ENCODE measurements at places on chromosomes 12 and 14. TPM values are rescaled to one million over a fixed set of nuclear protein-coding genes. Genes with fewer than 3 reads are reported as not detected.

DNA sequence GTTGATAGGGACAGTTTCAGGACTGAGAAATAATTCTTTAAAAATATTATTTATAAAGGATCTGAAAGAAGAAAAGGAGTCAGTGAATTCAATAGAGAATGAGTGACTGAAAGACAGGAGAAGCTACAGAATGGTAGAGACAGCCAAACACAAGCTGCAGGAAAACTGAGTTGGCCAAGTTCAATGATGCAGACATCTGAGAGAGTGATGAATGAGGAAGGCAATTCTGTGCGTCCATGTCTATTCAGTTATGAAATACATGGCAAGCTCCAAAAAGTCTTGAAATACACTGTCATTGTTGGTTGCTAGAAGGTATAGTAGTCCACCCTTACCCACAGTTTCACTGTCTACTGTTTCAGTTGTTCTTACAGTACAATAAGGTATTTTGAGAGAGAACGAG, 6.8 kb downstream of the LRRC74A start:
- no peak for DNase-seq

GRCh38 chr12:21987755-21988154, 46.5 kb upstream of the ABCC9 start:
- no peak for DNase-seq

DNA sequence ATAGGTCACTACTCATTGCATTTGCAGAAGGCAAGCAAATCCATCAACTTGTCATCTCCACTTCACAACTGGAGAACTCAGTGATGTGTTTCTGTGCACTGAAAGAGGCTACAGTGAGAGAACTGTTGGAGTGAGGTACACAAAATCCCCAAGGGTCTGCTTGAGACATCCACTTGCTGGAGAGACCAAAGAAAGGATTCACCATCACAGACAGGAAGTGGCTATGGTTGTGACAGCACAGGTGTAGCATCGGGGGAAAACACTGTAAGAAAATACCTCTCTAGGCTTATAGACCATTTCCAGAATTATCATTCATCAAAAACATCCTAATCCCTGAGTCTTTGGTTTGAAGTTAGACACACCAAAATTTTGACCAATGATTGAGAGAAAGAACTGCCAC, 201.3 kb upstream of the OR4E1 start:
- DNase-seq, result no peak

- no peak for DNase-seq
Observed at GRCh38 chr12:128205758-128206157, 61.2 kb upstream of the TMEM132C start.

DNA sequence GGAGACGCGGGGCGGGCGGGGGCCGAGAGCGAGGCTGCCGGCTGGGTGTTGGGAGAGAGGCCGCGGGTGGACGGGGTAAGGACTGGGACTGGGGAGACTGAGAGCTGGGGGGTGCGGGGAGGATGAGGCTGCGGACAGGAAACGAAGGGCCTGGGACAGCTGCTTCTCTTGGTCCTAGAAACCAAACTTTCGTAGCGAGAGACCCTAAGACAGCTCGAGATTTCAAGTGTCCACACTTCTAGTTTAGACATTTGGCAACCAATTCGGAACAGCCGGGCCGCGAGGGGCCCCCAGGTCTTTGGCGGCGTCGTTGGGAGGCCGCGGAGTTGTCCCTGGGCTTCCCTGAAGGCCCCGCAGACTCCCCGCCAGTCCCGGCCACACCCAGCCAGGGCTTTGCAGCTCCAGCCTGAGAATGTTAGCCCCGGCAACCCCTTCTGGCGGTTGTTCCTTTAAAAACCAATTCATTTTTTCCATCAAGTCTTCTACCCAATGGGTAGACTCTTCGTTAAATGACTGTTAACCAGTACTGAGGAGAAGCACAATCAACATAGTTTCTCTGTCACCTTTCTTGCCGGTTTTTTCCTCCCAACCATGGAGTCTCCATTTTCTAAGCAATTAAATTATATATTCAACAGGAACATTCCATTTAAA, 11.5 kb downstream of the NKX2-1 start:
- no peak for DNase-seq

DNA sequence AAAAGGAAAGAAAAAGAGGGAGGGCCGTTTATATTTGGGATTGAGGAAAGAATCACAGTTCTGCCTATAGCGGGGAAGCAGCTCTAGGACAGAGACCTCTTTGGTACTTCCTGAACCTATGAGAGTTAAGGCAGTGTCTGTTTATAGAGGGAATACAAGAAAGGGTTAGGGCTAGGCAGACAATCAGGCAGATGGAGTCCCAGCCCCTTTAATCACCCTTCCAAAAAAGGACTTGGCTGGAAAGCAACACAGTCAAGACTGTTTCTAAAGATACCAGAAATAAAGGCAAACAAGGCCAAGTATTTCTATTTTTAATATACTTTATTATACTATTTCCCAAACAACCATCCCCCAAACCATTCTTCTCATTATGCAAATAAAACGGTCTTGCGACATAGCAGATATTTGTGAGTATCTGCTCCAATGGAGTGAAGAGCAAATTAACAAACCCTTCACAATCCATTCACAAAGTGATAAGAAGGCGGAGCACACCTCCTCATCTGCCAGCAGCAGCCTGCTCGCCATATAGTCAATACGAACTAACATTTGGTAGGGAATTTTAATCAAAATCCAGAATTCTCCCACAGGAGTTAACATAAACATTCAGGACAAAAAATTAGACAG, 697 bp upstream of the GRIP1 start:
- DNase-seq, result peak; percentile 7

DNA sequence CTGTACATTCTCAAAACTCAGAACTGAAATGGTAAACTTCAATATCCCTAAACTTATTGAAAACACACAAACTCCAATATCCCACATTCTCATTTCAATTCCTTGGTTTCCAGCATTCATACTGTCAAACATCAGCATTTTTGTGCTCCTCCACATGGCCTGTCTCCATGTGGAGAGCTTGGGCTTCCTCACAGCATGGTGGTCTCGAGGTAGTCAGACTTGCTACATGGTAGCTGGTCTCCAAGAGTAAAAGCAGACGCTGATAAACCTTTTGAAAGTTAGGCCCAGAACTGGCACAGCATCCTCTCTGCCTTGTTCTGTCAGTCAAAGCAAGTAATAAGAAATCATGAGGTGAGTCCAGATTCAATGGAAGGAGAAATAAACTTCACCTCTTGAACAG, 70.5 kb downstream of the VCPKMT start:
- no peak for DNase-seq

GRCh38 chr14:101681795-101682194, 79.7 kb upstream of the PPP2R5C start:
- DNase-seq, result no peak

The RPS6KL1 gene
- total RNA-seq, result 0.99 TPM

The C3AR1 gene
- 8.5 TPM for total RNA-seq

The LEMD3 gene
- 37.9 TPM for total RNA-seq

The SLC2A3 gene
- total RNA-seq, result 156 TPM
